ENCODE measurements at places on chromosomes 7 and 10.

DNA sequence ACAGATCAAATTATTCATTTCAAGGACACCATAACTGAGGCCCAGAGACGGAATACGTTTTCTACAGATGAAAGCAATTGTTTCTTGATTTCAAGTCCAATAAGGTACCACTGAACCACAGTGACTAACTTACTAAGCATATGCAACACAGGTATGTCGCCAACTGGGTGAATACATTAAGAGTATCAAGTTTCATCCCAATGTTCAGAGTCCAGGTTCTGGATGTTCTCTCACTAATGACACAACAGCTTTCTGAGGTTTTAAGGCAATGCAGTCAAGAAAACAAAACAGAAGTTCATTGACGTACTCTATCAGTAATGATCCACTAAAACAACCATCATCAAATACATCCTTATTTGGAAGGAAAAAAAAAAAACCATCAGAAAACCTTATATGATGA is 35.8 kb downstream of the NSUN6 start:
- no peak for DNase-seq

DNA sequence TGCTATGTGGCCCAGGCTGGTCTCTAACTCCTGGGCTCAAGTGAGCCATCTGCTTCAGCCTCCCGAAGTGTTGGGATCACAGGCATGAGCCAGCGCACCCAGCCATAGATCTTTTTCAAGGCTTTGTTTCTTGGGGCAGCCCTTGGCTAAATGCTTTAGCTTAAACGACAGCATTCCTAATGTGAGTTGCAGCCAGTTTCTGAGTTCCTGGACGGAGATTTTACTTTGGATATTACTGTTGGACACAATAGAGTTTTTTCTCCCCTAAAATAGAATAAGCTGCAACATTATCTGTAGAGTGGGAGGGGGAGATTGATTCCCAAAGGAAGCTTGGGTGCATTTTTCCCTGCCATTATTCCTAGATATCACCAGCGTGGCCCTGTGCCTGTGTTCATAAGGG is 103.0 kb upstream of the BTBD16 start:
- DNase-seq = no peak

DNA sequence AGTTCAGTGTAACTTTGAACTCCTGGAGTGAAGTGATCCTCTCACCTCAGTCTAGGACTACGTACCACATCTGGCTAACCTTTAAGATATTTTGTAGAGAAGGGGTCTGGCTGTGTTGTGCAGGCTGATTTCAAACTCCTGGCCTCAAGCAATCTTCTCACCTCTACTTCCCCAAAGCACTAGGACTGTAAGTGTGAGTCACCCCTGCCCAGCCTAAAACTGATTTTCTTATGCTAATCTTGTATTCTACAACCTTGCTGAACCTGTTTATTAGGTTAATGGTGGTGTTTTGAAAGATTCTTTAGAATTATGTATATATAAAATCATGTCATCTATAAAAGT is 58.0 kb downstream of the LCOR start:
- DNase-seq = no peak

GRCh38 chr10:114336823-114337509 is 67.3 kb downstream of the AFAP1L2 start:
- no peak for DNase-seq

GRCh38 chr7:99083068-99083651 is 60.7 kb downstream of the SMURF1 start:
- no peak for DNase-seq

All from stimulated activated CD4-positive, alpha-beta T cell treated with anti-CD3 and anti-CD28 coated beads, TNF-alpha, amount 100 ng/mL, for 48 hours (primary cell).